Omental fat pad (tissue), 4 donors: ENCODE measurements at places on chromosomes 12 and 14. TPM values are rescaled to one million over a fixed set of nuclear protein-coding genes. Genes with fewer than 3 reads are reported as not detected.

- no peak for DNase-seq
These were observed 112.7 kb downstream of the NCOR2 start for GRCh38 chr12:124454735-124455134.

- DNase-seq, result no peak
These were observed 28.8 kb downstream of the FERMT2 start for GRCh38 chr14:52922059-52922458.

DNA sequence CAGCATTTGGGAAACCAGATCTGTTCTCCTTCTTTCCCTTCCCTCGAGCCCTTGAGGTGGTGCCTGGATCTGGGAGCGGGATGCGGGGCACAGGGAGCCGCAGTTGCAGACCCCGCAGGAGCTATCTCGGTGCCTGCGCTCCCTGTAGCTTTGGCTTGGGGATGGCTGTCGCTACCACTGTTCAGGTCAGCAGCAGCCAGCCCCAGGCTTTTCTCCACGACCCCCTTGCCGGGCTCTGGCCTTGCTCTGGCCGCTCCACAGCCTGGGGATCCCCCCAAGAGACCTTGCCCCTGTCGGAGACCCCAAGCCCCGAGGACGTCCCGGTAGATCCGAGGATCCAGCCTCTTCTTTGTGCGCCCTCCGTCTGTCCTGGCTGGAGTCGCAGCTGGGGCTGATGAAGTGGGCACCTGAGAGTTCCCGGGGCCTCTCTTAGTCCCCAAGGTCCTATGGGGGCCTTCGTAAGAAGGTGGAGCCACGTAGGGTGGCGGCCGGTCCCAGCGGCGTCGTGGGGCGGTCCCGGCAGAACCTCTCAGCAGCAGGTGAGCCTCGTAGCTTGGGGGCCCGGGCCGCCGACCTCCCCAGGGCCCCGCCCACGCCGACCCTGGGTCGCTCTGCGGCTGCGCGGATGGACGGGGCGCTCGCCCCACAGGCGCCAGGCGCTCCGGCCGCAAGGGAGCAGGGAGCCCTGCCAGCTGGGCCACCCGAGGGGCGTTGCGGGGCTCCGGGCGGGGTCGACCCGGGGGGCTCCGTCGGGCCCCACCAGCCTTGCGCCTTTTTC lies 1.3 kb downstream of the DDN start:
- DNase-seq, result no peak

DNA sequence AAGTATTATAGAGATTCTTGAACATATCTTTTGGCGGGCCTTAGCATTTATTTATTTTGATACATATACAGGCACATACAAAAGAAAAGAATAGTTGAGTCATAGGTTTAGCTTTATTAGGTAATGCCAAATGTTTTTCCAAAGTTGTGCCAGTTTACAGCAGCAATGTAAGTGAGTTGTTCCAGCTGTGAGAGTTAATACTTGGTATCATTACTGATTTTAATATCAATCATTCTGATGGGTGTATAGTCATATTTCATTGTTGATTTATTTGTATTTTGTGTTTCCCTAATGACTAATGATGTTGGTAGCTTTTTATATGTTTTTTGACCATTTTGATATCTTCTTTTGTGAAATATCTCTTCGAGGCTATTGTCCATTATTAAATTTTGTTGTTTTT lies 122.4 kb downstream of the MIPOL1 start:
- no peak for DNase-seq

DNA sequence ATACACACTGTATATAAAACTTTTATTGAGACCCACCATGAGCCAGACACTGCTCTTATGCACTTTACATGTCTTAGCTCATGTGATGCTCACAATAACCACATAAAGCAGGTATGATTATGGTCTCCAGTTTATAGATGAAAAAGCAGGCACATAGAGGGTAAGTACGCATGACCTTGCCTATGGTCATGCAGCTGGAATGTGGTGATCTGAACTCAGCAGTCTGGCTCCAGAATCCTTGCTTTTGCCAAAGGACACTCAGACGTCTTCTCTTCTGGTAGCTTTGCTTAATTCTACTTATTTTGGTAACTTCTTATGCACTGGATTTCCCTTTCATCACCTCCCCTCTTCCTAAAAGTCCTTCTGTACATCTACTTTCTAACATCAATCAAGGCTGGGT lies 103.3 kb upstream of the CRY1 start:
- DNase-seq, result no peak

- DNase-seq, result peak; percentile 18
These were observed 3.2 kb downstream of the SYNE3 start for GRCh38 chr14:95513291-95513690.

- peak; percentile 50 for DNase-seq
These were observed 22.7 kb upstream of the KRT78 start for GRCh38 chr12:52871291-52872039.

DNA sequence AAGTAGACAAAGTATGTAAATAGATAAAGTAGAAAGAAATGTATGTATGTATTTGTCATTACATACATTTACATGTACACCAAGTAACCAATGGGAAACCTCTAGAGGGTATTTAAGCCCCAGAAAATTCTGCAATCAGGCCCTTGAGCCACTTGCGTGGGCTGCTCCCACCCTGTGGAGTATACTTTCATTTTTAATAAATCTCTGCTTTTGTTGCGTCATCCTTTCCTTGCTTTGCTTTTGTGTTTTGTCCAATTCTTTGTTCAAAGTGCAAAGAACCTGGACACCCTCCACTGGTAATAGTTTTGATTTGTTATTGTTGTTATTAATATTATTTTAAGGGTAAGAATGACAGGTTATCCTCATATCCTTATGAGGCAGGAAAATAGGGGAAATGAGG lies 21.8 kb downstream of the CAPS2 start:
- DNase-seq, result no peak

- DNase-seq, result no peak
These were observed 47.0 kb upstream of the KCNH3 start for GRCh38 chr12:49491823-49492222.

- no peak for DNase-seq
These were observed 5.0 kb downstream of the SUSD6 start for GRCh38 chr14:69616408-69616773.

TCL1A gene
- not detected for total RNA-seq

GYS2 gene
- total RNA-seq, result 0.72 TPM

RNF212B gene
- total RNA-seq, result not detected

SELPLG gene
- 12.4 TPM for total RNA-seq

RIMBP2 gene
- 0.36 TPM for total RNA-seq

RFLNA gene
- total RNA-seq, result 0.32 TPM

IFNG-AS1 gene
- 0.28 TPM for total RNA-seq

IL26 gene
- total RNA-seq, result not detected
